ENCODE measurements at places on chromosomes 6 and 20.
A peak's percentile ranks its signal among the peaks of the same experiment; 100 is the strongest.

DNA sequence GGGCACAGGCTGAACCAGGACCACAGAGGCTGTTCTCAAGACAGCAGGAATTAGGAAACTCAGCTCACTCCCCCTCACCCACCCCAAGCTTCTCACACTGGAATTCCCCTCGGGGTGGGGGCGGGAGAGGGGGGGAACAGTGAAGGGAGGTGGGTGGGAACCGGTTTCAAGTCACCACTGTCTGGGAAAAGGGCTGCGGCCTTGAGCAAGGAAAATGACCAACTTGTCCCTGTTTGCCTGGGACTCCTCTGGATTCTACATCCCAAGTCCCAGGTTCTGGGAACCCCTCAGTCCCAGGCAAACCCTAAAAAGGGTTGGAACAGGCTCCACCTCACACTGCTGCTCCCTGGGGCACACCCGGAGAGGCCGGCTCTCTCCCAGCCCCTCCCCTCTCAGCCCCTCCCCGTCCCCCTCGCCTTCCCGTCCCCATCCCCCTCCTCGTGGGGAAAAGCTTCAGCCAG is 230.7 kb downstream of the TFAP2C start:
- DNase-seq: no peak

- DNase-seq: no peak
Measured at GRCh38 chr6:156273065-156273711, 504.0 kb upstream of the ARID1B start.

GRCh38 chr6:36985417-36985807 is 584 bp downstream of the MTCH1 start:
- no peak for DNase-seq

- DNase-seq: peak; percentile 58
Measured at GRCh38 chr20:1503564-1504227, 12.5 kb upstream of the SIRPB2 start.

- DNase-seq: no peak
Measured at GRCh38 chr6:85726206-85726605, 83.5 kb upstream of the SYNCRIP start.

DNA sequence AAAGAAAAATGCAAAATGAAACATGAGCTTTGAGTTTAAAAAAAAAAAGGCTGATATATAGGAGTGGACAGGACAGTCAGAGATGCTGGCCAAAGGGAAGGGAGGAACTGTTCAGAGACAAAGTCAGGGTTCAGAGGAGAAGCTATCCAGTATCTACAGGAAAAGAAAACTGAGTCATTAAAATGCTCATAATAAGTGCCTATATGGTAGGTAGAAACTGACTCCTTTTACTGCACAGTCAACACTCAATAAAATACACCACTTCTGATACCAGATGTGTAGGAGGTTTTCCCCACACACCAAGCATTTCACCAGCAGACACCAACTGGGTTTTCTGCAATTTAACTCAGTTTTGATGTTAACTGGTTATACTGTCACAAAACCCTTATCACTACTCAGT is 32.9 kb downstream of the FRK start:
- DNase-seq: no peak

- DNase-seq: no peak
Measured at GRCh38 chr6:125577124-125577662, 172.2 kb upstream of the HEY2 start.

- DNase-seq: peak; percentile 60
Measured at GRCh38 chr20:41136680-41137613, at the start of gene PLCG1. Gene PLCG1 (plus strand): TSS chr20:41137543. CDS start chr20:41137642, 99 bp downstream.

DNA sequence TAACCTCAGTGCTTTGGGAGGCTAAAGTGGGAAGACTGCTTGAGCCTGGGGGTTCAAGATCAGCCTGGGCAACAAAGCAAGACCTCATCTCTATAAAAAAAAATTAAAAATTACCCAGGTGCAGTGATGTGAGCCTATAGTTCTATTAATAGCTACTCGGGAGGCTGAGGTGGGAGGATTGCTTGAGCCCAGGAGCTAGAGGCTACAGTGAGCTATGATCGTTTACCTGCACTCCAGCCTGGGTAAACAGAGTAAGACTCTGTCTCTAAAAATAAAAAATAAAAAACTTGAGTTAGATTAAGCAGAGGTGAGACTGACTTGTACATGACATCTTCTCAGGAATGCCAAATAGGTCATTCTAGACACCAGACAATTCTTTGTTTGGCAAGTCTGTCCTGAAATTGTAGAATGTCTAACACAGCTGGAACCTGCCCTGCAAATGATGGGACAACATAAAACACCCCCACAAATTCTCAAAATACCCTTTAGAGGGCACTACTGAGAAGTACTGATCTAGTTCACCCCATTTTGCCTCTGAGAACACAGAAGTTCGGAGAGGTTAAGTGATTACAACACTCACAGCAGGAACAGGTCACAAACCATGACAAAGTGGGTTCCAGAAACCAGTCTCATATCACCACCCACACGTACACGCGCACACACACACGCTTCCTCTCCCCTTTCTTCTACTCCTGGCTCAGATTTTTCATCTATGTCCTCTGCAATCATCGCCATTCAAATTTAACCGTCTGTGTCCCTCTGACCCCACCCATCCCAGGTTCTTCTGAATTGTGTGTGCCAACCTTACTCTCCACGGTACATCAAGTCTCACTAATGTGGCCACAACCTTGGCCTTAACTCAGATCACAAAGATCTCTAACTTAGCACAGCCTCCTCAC is 38.3 kb downstream of the ARHGAP18 start:
- DNase-seq: peak; percentile 29

- DNase-seq: no peak
Measured at GRCh38 chr20:46304361-46304760, 3.9 kb downstream of the CDH22 start.

DNA sequence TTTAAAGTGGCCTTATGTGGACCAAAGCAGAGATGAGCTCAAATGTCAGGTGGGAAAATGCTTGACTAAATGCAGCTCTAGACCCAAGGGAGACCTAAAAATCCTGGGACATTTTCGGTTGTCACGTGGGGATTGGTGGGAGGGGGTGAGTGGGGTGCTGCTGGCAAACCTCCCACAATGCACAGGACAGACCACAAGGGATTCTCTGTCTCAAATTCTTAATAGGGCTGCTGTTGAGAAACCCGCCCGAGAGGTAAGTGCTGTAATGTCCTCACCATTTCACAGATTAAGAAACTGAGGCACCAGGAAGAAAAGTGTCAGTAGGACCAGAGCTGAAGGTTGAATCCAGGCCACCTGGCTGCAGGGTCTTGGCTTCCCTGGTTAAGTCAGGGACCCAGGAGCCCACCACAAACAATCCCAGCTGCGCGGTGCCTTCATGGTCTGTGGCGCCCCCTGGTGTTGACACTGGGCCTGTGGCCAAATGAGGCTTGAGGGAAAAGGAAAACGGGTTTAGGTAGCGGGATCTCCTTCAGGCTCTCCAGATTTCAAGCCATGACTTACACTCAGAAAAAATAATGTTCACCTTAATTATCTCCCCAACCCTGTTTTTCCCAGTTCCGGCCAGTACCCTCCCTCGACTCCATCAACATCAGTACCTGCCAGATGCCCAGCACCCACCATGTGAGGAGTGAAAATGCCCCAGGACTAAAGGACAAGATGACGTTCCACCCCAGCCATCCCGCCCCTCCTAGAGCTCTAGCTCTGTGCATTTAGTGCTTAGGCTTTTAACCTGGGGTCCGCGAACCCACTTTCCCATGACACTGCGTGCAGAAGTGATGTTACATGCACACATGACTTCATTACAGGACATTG is 7.2 kb downstream of the HLA-G start:
- DNase-seq: no peak

DNA sequence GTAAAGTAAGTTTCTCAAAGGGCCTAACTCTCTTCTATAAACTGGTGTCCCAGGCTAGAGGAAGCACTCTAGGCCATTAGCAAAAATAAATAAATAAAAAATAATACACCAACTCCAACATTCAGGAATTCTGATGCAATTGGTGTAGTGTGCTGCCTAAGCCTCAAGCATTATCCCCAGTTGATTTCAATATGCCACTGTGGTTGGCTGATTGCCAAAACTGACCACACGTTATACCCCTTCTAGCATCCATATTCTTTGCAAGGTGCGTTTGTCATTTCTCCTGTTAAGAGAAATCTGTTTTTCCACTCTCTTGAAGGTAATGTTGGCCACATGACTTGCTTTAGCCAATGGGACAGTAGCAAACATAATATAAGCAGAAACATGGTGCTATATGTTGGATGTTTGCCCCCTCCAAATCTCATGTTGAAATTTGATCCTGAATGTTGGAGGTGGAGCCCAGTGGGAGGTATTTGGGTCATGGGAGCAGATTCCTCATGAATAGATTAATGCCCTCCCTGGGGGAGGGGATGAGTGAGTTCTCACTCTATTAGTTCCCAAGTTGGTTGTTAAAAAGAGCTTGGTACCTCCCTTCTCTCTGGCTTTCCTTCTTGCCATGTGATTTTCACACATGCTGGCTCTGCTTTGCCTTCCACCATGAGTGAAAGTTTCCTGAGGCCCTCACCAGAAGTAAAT is 71.9 kb upstream of the PLCB4 start:
- DNase-seq: no peak

DNA sequence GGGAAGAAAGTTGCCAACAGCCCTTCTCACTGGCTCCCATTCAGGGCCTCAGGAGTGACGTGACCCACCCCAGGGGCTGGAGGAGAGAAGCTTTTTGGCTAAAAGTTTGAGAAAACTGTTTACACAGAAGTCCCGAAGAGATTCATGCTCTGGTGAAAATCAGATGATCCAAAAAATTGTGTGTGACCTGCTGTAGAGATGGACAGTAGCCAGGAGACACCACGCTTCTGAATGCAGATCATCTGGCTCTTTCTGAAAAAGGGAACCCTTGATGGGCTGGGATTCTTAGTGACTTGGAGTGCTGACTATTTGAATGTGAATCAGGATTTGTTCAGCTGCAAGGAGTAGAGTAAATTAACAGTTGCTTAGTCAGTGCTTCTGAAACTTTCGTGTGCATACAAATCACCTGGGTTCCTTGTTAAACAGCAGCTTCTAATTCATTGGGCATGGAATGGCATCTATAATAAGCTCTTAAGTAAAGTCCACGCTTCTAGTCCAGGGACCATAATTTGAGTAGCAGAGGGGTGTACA is 265.1 kb downstream of the PREX1 start:
- no peak for DNase-seq

GRCh38 chr6:6494677-6495076 is 93.8 kb upstream of the LY86 start:
- DNase-seq: no peak

- DNase-seq: no peak
Measured at GRCh38 chr6:101351173-101351572, 42.3 kb upstream of the GRIK2 start.

DNA sequence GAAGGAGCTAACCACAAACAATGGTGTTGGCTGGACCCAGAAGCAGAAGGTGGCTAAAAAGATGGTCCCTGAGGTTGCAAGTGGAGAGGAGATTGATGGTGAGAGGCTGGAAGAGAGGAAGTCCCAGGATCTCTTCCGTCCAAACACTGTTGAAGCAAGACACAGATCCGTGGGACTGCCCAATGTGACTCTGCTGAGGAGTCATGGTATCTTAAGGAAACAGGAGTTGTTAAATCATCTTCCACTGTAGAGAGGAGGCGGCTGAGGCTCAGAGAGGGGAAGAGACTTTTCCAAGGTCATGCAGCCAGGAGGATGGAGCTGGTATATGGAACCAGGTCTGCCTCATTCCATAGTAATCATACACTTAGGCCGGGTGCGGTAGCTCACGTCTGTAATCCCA is 4.1 kb upstream of the ZNF335 start:
- no peak for DNase-seq

DNA sequence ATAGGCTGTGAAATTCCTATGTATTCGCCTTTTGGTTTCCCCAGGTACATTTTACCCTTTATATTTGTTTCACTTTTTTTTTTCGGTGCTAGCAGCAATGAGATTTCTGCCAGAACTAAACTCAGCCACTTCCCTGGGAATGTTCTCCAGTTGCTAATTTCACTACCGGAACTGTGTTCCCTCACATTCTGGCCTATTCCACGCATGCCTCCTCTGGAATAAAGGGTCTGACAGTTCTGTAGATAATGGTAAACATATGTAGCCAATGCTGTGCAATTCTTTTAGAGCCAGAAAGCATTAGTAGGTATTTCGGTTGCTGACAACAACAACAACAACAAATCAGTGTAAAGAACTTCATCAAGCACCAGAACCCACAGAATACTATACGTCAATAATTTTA is 96.1 kb upstream of the TBX18 start:
- DNase-seq: no peak

- no peak for DNase-seq
Measured at GRCh38 chr20:64231621-64232550, 23.7 kb upstream of the PCMTD2 start.

GRCh38 chr20:59749301-59749700 is 145.0 kb downstream of the PHACTR3 start:
- no peak for DNase-seq

GRCh38 chr20:58888521-58889333 is 36.2 kb downstream of the GNAS start:
- DNase-seq: peak; percentile 49

DNA sequence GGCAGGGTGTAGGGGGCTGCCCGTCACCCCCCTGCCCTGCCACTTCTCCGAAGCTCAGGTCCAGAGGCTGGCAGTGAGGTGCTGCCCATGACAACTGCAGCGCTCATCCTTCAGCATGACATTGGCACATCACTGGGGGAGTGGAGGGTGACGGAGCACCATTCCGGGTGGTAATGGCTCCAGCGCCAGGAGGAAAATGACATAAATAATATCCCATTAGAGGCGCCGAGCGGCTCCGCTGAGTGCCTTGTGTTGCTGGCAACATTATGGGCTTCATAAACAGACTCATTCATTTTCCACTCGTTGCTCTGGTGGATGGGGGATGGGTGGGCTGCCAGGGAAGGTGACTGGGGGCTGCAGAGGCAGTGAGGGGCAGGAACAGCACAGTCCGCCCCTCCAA is 56.9 kb upstream of the CTNNBL1 start:
- DNase-seq: no peak

DNA sequence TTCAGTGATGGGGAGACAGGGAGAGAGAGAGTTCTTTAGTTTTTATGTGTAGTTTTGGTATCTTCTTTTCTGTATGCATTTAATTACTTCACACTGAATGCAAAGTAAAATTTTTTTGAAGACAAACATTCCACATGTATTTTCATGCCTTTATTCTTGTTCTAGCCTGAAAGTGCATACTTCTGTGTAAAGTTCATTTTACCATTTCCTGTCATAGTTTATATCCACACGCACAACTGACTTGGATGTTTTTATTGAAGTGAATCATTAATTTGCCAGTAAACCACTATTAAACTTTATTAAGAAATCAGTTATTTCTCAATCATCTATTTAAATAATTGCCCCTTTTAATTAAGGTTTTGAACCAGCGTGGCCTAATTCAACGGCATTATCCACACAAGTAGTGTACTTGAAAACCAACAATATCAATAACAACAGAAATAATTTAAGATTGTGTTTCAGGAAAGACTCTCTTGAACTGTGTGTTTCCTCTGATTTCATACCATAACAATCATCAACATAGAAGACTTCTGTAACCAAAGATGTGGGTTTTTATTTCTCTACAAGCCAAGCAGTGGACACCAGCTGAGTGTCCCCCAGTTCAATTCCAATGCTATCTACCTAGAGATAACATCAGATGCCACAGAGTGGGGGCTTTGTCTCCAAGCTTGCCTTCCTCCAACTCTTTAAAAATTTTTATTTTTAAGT is 512.7 kb upstream of the JAG1 start:
- DNase-seq: no peak
